ENCODE measurements at places on chromosomes 12 and 14.

DNA sequence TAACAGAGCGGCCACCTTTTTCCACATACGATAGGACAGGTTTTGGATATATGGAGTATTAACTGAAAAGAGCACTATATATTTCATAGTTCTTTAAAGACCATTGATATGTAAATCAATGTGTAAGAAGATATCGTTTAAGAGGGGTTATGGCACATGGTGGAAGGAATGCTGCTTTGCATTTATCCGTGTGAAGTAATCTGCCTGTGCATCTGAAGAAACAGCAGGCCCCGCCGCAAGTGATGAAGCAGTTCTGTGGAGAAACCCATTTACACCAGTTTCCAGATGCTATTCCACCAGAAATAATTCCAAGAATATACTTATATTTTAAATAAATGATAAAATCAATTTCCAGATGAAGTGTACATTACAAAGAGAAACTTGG lies 72.4 kb downstream of the BICD1 start:
- DNase-seq: no peak

- no peak for DNase-seq
These were observed 145.3 kb downstream of the CACNA1C start for GRCh38 chr12:2198005-2198501.

- DNase-seq: no peak
These were observed 117.9 kb upstream of the MAP1LC3B2 start for GRCh38 chr12:116441292-116441691.

- no peak for DNase-seq
These were observed 428.3 kb downstream of the TMTC2 start for GRCh38 chr12:83114966-83115365.

- no peak for DNase-seq
These were observed 291.3 kb downstream of the ETNK1 start for GRCh38 chr12:22916241-22916640.
